Activated T-helper 9 cell treated with anti-CD3 and anti-CD28 coated beads, Interleukin-2, amount 50 U/mL, for 16 hours (primary cell): ENCODE measurements at places on chromosomes 5 and 9.

GRCh38 chr9:79570448-79571308 lies 1.1 kb upstream of the TLE4 start:
- DNase-seq: peak; percentile 15

DNA sequence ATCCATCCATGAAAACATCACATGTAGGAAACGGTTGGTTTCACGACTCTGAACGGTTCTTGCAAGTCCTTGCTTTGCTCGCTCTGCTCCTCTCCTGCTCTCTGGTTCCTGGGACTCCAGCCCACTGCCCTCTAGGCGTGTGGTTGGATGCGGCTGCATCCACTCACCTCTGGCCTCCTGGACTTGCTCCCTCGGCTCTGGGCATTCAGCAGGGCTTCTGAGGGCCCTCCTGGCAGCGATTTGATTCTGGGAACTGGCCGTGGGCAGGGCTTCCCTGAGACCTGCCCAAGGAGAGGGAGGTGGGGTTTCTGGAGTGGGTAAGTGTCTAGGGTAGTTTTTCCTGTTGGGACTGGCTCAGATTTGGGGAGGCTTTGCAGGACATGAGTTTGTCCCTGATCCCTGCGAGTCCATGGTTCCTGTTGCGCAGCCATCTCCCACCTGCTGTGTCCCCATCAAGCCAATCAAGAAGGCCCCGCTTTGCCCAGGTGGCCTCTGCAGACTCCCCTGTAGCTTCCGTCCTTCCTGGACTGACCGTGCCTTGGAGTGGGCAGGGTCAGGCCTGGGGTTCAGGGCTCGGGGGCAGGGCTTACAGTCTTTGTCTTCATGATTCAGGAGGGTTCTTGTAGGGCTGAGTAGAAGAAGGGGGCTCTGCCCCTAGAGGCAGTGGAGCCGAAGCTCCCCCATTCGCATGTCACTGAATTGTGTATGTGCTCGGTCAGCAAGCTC lies 192.3 kb downstream of the CACNA1B start:
- DNase-seq: no peak

GRCh38 chr9:28941856-28942255 lies 1368.6 kb upstream of the C9orf72 start:
- no peak for DNase-seq

DNA sequence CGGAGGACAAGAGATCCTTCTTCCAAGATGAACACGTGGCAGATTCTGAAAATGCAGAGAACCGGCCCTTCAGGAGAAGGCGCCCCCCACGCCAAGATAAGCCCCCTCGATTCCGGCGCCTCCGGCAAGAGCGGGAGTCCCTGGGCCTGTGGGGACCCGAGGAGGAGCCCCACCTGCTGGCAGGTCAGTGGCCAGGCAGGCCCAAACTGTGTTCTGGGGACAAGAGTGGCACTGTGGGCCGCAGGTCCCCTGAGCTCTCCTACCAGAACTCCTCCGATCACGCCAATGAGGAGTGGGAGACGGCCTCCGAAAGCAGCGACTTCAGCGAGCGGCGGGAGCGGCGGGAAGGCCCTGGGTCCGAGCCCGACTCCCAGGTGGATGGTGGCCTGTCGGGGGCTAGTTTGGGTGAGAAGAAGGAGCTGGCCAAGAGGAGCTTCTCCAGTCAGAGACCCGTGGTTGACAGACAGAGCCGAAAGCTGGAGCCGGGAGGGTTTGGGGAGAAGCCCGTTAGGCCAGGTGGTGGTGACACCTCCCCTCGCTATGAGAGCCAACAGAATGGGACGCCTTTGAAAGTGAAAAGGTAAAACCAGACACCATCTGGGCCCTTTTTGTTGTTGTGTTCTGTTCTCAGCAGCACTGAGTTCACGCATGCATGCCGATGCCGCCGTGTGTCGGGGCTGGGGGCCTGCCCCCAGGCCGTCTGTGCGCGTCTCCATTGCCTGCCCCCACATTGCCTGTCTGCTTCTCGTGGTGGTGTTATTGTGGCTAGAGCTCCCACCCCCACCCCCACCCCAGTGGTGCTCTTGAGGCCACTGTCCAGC lies 26.6 kb upstream of the POMT1 start:
- DNase-seq: no peak

GRCh38 chr9:91285729-91286353 lies 75.9 kb downstream of the AUH start:
- no peak for DNase-seq

DNA sequence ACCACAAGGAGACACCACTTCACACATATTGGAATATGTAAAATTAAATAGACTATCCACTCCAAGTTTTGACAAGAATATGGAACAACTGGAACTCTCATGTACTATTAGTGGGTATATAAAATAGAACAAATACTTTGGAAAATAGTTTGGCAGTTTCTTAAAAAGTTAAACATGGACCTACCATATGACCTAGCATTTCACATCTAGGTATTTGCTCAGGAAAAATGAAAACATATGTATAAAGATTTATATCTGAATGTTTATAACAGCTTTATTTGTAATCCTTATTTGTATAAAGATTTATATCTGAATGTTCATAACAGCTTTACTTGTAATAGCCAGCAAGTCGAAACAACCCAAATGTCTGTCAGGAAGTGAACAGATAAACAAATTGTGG lies 49.2 kb downstream of the ERP44 start:
- no peak for DNase-seq

DNA sequence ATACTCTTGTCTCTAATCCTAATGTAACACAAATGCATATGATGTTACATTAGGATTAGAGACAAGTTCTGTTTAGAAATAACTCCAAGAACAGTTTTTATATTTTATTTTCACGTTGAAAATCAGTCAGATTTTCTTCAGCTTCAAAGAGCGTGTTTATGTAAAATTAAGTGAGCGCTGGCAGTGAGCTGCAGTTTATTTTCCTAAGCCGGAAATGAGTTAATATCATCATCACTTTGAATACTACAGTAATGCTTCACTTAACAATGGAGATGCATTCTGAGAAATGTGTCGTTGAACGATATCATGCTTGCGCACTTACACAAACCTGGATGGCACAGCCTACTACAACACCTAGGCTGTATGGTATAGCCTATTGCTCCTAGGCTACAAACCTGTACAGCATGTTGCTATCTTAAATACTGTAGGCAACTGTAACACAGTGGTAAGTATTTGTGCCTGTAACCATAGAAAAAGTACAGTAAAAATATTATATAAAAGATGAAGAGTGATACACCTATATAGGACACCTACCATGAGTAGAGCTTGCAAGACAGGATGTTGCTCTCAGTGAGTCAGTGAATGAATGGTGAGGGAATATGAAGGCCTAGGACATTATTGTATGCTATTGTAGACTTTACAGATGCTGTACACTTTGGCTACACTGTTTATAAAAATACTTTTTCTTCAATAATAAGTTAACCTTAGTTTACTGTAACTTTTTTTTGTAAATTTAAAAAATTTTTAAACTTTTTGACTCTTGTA lies 65.9 kb upstream of the C5orf46 start:
- no peak for DNase-seq

- no peak for DNase-seq
These were observed 21.7 kb downstream of the PHF2 start for GRCh38 chr9:93597871-93598646.

GRCh38 chr9:84154320-84154719 lies 173.7 kb downstream of the RMI1 start:
- no peak for DNase-seq

DNA sequence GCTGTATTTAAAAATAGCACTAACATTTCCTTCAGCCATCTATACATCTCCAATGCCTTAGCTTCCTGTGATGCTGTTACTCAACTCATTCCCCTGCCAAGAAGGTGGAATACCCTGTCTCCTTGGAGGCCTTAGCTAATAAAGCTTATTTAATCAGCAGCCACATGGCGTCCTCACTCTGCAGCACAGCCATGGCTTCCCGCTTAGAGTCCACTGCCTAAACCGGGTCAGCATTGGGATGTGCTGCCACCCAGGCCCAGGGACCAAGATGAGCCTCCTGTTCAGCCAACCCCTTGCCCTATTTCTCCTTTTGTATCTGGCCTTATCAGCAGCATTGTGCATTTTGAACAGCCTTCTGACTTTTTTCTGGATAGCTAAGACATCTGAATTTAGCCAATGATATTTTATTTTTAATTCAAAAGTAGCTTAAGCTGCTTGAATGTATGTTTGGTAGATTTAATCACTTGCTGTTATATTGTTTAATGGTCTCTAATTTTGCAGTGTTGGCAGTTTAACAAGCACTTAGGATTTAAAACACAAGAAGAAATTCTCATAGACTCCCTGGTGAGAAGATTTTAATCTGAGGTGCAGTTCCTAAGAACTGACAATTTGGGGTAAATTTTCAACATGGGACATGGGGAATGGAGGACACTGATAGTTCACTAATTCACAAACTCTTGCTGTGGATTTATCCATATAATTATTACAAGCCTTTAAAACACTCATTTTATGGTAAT lies 113.0 kb downstream of the RPS23 start:
- no peak for DNase-seq

DNA sequence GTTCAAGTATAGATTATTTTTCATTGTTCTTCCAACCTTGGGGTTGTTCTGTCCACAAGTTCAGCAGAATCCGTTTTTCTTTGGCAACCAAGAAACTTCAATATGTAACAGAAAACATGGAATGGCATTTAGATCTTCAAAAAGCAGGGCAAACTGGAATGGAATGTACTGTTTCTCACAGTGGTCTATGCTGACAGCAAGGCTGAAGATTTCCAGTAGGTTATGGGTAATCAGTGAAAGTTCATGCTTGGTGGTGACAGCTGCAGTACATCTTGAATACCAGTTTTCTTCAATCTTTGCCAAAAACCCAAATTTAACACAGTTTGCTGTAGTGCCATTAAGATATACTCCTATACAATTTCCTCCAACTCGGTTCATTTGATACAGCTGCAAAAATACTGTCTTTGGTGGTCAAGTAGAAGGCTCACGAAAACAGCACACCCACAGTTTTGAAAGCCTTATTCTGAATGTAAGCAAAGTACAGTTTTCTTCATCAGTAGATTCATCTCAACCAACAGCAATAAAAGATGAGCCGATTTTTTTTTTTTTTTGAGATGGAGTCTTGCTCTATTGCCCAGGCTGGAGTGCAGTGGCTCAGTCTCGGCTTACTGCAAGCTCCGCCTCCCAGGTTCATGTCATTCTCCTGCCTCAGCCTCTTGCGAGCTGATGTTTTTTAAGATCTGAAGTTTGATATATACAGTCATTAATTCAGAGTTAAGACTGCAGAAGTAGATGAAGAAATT lies 4.9 kb downstream of the TRIM52 start:
- no peak for DNase-seq

DNA sequence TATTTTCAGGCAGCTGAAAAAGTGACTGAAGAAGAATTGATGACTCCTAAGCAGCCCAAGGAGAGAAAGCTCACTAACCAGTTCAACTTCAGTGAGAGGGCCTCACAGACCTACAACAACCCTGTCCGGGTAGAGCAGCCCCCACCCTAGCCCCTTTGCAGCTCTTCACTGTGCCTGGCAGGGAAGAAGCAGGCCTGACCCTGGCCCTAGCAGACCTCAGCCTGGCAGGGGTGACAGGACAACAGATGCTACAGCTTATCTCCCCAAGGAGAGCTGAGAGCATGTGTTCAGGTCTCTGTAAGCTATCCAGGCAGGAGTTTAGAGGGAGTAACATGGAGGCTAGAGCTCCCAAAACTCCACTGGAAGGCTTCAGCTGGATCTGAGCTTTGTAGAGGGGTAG lies 31.8 kb downstream of the DNAI1 start:
- DNase-seq: no peak

GRCh38 chr5:122141751-122142150 lies 12.4 kb downstream of the ZNF474 start:
- DNase-seq: no peak

GRCh38 chr9:115167175-115167574 lies 49.2 kb upstream of the TNC start:
- no peak for DNase-seq
